ENCODE measurements at places on chromosomes 6 and 20.

GRCh38 chr6:134766497-134766896 is 183.4 kb downstream of the ALDH8A1 start:
- no peak for DNase-seq

- no peak for DNase-seq
Observed at GRCh38 chr20:58018590-58018989, 209.9 kb downstream of the ANKRD60 start.

GRCh38 chr6:34236131-34236442 is 586 bp upstream of the HMGA1 start:
- no peak for DNase-seq

- DNase-seq = peak; percentile 36
Observed at GRCh38 chr6:24775520-24776058, 852 bp downstream of the GMNN start.

DNA sequence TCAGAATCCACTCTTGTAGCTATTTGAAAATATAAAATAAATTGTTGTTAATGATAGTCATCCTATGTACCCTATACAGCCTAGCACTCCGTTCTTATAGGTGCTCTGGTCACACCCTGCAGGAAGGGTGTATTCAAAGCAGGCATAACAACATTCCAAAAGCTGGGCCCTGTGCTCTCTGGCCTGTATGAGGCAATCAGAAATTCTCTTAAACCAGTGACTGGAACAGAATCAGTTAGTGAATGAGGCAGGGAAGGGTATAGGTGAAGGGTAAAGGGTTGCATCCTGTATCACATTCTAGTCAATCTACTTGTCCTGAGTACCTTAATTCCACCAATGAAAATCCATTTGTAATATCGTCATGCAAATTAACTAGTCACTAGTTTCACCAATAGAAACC is 154.5 kb upstream of the ZNF217 start:
- DNase-seq = no peak

DNA sequence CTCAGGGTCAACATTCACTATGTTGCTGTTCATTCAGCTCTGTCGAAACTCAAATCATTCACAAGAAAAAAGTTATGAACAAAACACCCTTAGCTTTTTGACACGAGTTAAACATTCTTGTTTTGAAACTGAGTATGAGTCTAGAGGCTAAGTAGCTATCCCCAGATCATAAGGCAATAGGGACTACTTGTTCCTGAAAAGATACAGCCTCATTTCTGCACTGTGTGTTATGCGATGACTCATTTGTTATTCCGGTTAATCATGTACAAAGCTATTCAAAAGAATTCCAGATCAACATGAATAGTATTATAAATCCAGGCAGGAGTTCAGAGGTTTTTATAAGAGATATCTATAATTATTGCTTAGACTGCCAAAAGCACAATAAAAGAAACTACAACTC is 908.0 kb downstream of the QKI start:
- peak; percentile 90 for DNase-seq

DNA sequence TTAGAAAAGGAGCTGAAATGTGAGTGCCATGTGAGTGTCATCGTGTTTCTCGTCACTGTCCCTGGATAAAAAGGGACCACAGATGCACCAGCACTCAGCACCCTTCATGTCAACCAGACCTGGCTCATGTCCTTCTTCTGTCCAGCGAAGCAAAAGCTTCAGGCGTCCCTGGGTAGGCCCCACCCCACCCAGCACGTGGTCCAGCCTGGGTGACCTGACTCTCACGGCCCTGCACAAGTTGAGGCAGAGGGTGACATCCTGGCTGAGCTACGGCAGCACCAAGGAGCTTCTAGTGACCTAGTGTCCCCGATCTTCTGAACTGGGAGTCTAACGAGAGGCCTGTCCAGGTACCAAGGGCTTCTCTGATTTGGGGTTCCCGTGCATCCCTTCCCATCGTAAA is 37.8 kb downstream of the PSMG4 start:
- no peak for DNase-seq

DNA sequence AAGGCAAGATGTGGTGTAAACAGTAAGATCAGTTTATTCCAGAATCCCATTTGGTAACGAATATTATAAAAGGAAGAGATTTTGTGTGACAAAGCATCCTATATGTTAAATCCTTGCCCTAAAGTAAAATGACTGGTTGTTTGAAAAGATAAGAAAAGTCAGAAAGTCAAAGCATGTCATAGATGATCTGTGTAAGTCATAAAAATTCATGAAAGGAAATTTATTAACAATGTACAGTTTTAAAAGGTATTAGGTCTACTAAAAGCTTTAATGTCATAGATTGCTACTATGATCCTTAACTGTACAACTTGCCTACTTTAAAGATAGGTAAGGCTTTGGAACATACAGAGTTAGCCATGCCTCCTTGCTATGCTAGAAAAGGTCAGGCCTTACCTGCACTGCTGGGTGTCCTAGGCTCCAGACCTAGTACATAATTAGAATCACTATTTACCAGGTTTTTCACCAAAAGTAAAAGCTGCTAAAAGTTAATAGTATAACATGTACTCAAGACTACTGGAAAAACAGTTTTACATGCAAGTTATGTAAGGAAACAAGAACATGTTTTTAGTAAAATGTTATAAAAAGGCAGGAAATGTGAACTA is 1090.1 kb upstream of the ADGRB3 start:
- DNase-seq = no peak

- no peak for DNase-seq
Observed at GRCh38 chr6:154567695-154568220, 57.3 kb upstream of the CNKSR3 start.

GRCh38 chr20:16205507-16205906 is 367.7 kb downstream of the KIF16B start:
- no peak for DNase-seq

DNA sequence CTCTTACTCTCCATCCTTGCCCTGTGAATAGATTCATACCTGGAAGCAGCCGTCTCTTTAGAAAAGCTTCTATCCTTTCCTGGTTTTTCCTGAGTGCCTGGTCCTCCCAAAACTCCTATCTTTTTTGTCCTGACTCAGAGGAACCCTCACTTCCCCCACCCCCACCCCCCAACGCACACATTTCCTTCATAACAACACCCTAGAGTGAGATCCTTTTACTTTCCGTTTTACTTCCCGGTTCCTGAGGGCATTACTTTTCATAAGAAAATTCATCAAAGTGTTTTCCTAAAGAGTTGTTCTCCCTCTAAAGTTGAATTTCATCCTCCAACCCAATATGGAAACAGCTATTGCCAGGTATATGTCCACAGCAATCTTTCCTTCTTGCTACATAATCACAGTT is 327.0 kb downstream of the NRN1 start:
- DNase-seq = no peak

DNA sequence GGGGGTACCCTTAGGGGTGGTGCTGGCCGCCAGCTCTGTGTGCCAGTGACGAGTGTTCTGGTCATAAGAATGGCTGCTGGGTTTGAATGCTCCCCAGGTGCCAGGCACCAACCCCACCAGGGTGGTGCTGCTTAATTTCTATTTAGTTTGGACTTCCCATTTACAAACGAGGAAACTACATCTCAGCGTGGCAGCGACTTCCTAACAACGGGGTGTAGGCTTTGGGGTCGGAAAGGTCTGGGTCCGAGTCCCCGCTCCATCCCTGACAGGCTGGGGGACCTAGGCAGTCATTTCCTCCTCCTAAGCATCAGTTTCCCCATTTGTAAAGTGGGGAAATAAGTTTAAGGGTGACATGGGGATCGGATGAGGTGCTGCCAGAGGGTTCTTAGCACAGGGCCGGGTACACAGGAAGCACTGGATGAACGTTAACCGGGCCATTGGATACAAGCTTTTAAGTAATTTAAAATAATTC is 30.3 kb downstream of the CEBPB start:
- DNase-seq = no peak

DNA sequence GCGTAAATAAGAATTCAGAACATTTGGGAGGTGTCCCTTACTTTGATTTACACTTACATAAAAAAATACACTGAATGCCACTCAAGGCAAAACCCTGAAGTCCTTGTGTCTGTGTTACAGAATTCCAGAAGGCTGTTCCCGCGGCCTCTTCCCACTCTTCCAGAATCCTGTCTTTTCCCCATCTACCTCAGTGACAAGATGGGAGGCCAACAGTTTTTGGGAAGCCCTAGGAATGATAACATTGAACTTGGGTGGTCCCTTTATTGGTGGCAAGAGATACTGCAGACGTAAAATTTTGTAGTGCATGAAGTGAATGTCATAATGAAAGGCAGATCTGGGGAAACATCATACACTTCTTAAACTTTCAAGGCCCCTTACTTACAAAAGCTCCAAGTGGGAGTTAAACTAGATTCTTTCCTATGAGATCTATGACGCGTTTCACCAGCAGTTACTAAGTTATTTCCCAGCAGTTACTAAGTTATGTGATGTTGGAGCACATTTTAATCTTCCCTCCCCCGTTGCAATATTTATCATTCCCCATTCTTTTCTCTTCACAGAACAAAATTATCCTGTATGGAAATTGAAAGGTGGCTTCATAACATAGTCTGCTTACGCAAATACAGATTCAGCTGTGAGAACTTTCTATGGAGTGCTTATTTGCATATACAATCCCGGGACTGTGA is 79.5 kb downstream of the BCAS1 start:
- no peak for DNase-seq

- no peak for DNase-seq
Observed at GRCh38 chr6:113733381-113733780, 123.8 kb upstream of the MARCKS start.

DNA sequence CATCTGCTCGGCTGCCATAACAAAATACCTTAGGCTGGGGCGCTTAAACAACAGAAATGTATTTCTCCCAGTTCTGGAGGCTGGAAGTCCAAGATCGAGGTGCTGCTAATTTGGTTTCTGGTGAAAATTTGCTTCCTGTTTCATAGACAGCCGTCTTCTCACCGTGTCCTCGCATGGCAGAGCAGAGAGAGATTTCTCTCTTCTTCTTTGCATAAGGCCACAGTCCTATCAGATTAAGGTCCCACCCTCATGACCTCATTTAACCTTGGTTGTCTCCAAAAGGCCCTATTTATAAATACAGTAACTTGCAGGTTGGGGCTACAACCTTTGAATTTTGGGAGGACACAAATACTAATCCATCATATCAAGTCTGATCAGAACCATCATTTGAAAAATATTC is 544.3 kb downstream of the KIF16B start:
- no peak for DNase-seq
